ENCODE measurements at places on chromosomes 11 and 22.

DNA sequence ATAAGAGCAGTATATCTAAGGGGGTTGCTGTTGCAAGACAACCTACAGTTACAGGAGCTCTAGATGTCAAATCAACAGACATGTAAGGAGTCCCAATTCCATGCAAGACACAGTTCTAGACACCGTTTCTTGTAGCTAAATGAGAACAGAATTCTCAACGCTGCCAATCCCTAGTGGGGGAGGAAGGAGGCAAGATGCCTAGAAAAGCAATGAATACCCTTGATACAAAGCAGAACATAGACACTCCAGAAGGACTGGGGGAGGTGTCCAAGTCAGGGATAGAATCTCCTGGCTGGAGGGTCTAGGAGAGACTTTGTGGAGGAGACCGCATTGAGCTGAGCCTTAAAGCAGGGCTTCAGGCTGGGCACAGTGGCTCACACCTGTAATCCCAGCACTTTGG lies 280.2 kb downstream of the BUD13 start:
- DNase-seq: no peak

DNA sequence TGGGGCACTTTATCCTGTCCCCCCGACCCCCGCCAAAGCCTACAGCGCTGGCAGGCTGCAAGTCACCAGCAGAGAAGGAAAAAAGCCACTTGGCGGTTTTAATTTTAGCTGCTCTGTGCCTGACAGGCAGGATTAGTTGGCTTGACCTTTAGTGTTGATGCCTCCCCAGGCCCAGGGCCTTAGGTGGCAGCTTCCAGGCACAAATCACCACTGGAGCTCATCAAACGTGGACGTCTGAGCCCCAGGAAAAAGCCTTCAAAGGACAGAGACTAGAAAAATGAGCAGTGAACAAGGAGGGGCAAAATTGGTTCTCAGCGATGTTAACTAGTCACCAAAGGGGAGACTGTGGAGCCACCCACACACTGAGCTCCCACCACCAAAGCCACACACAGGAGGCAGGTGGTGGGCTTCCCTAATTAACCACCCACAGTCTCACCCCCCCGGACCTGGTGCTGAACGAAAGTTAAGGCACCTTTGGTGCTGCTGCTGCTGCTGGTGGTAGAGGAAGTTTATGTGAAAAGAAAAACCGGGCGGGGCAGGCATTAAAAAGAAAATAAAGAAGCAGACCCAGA lies 4.4 kb upstream of the PYGM start:
- DNase-seq: no peak

GRCh38 chr22:22818861-22819855 lies 68.5 kb upstream of the IGLL5 start:
- DNase-seq: no peak

- peak; percentile 97 for DNase-seq
Measured at GRCh38 chr22:38177926-38178604, 3.6 kb downstream of the PLA2G6 start.

- DNase-seq: no peak
Measured at GRCh38 chr11:132410383-132410782, 1040.0 kb downstream of the NTM start.

DNA sequence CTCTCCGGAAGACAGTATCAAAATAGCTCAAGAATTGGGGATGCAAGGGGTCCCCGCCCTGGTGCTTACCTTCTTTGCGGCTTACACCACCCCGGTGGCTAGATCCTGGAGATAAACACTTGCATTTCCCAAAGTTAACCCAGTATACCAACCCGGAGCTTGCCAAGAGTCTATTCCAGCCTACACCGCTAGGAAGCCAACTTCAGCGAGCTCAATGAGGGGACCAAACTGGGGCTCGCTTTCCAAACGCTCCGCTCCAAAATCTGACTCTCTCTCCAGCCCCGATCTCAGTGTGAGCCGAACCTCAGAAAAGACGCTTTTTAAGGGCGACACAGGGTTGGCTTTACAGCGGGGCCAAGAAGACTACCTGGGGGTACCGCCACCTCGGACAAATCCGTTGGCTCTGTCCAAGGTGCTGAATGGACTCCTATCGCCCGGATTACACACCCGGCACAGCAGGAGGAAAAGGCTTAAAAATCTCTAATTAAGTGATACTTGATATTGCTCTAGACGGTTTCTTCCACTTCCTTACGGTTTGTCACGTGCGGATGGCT lies 20.1 kb upstream of the BDNF start:
- DNase-seq: no peak

GRCh38 chr11:19992998-19993397 lies 167.3 kb downstream of the DBX1 start:
- DNase-seq: no peak

- no peak for DNase-seq
Measured at GRCh38 chr11:119592642-119593041, 136.4 kb downstream of the NECTIN1 start.

GRCh38 chr11:2076441-2076840 lies 62.7 kb downstream of the IGF2 start:
- DNase-seq: no peak

- DNase-seq: no peak
Measured at GRCh38 chr11:31757260-31757835, 53.8 kb downstream of the PAX6 start.

All from SW480 (cell line).